AG09319 (cell line): ENCODE measurements at places on chromosomes 3 and 15.

DNA sequence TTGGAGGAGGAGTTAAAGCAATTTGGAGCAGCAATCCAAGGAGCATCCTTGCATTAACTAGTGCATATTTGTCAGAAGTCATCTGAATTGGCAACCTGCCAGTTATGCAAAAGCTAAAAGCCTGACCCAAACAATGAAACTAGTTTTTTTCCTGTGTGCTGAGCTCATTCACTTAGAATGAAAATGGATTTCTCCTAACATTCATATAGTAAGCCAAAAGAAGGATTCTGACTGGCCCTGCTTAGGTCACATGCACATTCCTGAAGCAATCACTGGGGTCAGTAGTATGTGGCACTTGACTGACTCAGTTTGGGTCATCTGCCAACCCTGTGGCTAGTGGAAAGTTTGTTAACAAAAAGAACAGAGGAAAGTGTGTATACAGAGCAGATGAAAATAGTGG, 30.5 kb downstream of the OXSM start:
- peak; percentile 60 for DNase-seq

GRCh38 chr3:11814663-11815062, 32.0 kb downstream of the TAMM41 start:
- DNase-seq = no peak

DNA sequence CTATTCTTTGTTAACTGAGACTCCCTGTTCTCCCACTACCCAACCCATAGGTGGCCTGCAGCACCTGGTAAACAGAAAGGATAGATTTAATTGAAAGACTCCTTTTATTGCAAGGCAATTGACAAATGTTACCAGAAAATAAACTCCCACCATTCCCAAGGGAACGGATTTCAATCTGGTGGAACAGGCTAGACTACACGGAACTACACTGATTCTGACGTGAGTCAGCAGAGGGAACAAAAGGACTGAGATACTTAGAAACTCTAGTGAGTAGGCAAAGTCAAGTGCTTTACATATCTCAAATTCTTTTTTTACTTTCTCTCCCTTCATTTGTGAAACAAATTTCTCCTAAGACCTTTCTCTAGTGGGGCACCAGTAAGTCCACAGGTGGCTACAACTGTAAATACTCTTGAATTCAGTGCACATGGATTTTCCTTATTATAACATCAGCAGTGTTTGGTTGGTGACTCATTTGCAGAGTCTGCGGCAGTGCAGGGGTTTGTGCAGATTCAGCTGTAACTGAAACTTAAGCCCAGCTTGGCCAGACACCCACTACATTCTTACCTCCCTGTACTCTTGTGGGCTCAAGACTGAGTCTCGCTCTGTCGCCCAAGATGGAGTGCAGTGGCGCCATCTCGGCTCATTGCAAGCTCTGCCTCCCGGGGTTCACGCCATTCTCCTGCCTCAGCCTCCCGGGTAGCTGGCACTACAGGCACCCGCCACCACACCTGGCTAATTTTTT, 34.3 kb upstream of the PLSCR2 start:
- peak; percentile 44 for DNase-seq

GRCh38 chr3:23546181-23546580, 259.6 kb upstream of the UBE2E1 start:
- DNase-seq = no peak
